Activated CD4-positive, CD25-positive, alpha-beta regulatory T cell (primary cell): ENCODE measurements at places on chromosomes 3 and 15.

DNA sequence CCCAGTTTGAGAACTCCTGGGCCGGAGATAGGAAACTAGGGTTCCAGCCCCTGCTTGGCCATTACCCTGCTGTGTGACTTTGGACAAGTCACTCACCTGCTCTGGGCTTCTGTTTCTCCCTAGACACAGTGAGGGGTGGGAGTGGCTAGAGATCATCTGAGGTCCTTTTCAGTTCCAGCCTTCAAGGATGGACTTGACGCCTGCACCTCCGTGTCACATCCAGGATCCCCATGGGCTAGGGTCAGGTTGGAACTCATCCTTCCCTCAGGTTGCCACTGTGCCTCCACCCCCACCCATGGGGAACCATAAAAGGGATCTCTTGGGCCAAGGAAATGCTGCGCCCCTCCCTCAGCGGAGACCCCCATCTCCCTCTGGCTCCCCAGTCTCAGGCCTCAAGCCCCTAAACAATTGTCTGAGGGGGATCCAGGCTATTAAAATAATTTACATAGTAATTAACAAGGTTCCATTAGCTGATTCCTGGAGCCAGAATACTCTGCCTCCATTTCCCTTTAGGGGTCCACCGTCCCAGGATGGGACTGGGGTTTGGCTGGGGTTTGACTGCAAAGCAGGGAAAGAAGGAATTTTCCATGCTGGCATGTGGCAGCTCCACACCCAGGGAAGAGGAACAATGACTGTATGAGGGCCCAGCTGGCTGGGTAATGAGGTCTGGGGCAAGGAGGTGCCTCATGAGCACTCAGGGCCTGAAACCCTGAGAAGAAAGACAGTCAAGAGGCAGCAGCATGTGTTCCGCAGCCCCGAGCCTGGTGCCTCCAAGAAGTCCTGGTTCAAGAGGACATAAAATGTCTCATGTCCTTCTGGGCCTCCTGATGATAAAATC, 177.7 kb downstream of the SMAD6 start:
- no peak for DNase-seq

- no peak for DNase-seq
Measured at GRCh38 chr3:136350132-136350531, 100.0 kb downstream of the PCCB start.

- DNase-seq = no peak
Measured at GRCh38 chr3:16136055-16136454, 38.4 kb upstream of the GALNT15 start.

GRCh38 chr3:71456156-71456555, 127.4 kb downstream of the FOXP1 start:
- no peak for DNase-seq

DNA sequence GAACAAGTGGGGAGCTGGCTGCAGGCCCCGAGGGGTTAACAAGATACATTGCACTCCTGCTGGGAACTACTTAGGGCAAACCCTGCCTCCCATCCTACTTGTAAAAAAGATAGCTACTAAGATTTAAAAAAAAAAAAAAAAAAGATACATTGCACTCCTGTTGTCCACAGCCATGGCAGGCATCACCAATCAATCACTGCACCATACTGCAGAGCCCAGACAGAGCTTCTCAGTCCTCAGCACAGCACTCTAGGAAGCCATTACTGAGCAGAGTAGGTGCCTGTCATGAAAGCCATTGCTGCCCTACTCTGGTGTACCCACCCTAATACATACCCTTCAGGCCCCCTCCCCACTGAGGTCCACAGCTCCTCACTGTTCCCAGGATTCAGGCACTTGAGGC, 64.8 kb downstream of the RASGRF1 start:
- no peak for DNase-seq

- DNase-seq = no peak
Measured at GRCh38 chr3:190371152-190371551, 16.8 kb upstream of the CLDN16 start.

- no peak for DNase-seq
Measured at GRCh38 chr3:16817197-16817596, 67.6 kb upstream of the PLCL2 start.

- no peak for DNase-seq
Measured at GRCh38 chr3:34132069-34132692, 333.8 kb downstream of the PDCD6IP start.

DNA sequence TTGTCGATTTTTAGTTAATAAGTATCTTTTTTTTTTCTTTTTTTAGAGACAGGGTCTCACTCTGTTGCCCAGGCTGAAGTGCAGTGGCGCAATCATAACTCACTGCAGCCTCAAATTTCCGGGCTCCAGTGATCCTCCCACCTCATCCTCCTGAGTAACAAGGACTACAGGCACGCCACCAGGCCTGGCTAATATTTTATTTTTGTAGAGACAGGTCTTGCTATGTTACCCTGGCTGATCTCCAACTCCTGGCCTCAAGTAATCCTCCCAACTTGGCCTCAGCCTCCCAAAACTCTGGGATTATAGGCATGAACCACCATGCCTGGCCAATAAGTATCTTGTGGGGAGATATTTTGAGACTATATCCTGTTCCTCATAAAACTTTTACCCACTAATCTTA, 29.4 kb upstream of the ARID3B start:
- no peak for DNase-seq

DNA sequence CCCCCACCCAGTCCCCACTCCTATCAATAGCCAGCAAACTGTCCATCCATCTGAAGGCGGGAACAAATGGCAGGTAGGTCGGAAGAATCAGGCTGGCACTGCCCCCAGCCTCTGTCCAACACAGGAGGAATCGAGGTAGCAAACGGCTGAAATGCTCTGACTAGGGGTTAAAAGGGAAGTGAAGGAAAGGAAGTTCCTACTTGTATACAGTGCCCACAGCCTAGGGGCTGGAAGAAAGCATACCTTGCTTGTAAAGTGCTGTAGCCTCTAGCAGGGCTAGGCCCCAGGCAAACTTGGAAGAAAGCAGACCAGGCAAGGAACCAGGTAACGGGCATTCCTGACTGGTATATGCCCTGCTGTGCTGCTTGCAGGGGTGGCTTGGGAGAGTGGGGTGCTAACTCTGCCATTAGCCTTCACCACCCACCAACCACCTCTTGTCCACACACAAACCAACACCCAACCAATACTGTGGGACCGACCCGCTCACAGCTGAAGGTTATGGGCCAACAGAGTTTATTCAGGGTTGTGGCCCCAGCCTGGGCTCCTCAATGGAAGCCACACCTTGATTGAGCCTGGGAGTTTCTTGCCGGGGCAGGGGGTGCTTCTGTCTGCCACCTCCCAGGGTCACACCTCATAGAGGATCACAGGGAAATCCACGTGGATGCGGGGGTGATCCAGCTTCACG, 2.4 kb downstream of the TUSC2 start:
- DNase-seq = no peak
